ENCODE measurements at places on chromosomes 13 and 19.

DNA sequence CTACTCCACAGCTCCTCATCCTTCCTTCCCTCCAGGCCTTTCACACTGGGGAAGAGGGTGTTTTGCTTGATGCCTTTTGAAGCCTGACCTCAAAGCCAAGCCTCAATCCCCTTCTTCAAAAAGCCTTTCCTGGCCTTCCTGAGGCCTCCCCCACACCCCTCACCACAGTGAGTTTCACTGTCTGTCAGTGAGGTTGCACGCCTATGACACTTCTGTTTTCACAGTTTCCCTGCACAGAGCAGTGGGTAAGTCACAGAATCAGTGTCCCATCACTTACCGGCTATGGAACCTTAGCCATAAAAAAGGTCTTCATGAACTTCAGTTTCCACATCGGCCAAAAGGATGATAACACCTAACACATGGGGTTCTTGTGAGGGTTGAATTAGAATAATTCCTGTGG is 371.4 kb downstream of the UQCRFS1 start:
- DNase-seq: no peak

- peak; percentile 17 for DNase-seq
These were observed 72.5 kb downstream of the FREM2 start for GRCh38 chr13:38759390-38759789.

DNA sequence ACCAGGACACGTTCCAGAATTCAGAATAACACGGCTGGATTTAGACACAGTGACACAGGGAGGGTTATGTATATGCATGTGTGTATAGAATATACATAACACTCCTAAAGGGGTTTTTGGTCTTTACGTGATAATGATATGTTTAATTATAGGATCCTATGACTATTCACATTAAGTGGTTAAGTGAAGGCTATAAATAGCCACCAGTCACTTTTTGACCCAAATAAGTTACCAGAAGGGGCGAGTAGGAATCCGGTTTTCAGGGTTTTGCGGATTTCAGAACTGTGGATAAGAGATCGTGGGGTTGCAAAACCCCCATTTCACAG is 6.9 kb downstream of the ANGPTL6 start:
- no peak for DNase-seq

GRCh38 chr13:30905932-30906383 is at the start of gene MEDAG:
Gene MEDAG (plus strand): TSS chr13:30906271. CDS start chr13:30906516, 245 bp downstream.
- DNase-seq: no peak

- peak; percentile 68 for DNase-seq
These were observed at the start of gene R3HDM4 for GRCh38 chr19:913080-913748. Gene R3HDM4 (minus strand): TSS chr19:913219. CDS start chr19:913157, 62 bp downstream.

DNA sequence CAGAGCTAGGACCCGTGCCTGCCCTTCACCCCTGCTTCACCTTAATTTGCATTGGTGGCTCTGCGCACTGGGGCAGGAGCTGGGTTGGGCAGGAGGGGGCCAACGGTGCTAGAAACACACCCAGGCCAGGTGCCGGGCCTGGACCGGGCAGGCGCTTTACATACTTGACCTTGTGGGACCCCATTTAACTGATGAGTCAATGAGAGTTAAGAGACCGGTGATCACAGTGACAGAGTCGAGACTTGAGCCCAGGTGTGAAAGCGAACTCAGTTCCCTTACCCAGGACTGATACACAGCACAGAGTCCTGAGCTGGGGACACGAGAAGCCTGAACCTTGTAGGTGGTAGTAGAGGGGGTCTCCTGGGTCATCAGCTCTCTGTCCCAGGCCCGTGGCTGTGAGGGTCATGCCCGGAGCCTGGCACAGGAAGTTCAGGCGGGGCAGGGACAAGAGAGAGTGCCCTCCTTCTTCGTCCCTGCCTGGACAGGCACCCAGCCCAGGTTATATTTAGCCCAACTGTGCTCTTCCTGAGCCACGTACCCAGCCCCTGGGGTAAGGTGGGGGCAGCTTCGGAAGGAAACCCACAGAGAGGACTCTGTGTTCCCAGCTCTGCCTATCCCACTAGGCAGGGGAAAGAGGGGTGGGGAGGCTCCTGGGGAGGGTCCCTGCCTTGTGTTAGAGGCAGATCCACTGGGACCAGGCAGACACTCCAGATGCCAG is 1.9 kb downstream of the PRX start:
- no peak for DNase-seq

DNA sequence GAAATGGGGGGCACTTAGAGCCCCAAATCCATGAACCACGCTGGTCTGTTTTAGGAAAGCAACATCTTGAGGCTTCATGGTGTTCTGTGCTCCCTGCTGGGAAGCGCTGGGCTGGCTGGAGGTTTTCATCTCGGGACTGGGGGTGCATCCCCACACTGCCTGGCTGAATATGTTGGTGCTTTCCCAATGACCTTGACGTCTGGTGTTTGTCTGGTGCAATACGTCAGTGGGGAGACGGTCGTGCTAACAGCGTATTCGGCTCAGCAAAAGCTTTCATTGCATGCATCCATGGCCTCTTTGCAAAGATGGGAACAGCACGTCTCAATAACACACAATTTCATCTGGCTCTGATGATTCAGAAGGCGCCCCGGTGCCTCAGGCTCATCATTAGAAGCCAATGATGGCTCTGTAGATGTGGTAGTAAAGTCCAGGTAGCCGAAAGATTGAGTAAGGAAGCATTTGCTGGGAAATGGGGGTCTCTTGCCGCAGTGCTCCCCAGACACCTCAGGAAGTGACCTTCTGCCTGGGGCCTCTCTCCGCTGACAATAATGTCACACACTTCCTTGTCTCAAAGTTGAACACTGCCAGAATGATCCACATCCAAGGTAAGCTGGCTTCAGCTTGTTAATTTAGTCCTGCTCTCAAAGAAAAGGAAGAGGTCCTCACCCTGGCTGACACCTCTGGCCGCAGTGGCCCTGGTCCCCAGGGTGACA is 97.7 kb downstream of the ING1 start:
- no peak for DNase-seq

DNA sequence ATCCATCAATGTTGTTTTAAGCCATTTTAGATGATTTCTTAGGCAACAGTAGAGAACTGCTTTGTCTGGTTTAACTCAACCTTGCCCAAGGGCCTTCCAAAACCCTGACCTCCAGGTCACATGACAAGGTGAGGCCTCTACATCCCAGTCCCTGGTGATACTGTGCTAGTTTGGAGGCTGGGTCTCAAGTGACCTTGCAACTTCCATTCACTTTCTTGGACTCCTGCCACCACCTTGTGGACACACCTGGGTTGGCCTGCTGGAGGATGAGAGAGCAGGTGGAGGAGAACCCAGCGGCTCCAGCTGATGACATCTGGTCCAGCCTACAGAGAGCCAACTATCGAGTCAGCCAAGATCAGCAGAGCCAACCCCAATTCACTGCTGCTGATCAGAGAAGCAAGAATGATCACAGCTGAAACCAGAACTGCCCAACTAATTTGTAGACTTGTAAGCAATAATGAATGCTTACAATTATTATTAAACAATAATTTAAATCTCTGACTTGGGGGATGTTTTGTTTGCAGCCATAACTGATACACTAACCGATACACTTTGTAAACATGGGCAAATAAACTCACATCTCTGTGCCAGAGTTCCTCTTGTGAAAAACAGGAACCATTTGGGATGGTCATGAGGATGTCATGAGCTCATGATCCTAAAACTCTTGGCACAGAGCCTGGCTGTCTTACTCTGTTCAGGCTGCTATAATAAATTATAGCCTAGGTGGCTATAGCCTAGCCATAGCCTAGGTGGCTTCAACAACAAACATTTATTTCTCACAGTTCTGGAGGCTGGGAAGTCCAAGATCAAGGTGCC is 11.5 kb downstream of the FAM187B start:
- DNase-seq: peak; percentile 62

DNA sequence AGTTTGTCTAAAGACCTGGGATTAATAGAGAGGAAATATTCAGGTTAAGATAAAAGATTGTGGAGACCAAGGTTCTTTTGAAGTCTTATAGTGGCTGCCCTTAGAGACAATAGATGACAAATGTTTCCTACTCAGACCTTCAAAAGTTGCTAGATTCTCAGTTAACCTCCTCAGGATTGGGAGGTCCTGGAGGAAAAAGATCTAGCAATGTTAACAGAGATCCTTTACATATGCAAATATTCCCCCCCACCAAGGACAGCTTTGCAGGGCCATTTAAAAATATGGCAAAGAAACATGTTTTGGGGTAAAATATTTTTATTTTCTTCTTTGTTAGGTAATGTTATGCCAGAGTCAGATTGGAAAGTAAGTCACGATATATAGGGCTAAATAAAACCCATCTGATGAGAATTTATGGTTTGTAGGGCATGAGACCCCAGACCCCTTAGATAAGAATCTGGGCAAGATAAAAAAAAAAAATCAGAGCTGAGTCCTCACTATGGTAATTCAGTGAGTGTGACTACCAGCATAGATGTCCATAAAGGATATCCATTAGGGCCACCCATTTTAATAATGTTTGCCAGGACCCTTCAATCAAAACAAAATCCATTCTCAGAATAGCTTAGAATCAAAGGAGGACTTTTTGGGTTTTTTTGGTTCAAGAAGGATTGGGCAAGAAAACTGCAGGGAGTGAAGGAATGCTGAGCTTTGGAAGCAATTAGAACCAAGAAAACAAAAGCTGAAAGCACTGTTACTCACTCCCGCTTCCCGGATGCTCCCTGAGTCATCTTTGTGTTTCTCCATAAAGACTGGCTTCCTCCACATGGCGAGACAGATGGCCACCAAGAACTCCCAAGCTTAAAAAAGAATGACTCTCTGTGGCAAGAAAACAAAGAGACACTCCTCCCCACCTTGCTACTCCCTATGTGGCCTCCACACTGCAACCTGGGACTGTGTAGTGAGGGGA is 28.2 kb downstream of the VSTM1 start:
- DNase-seq: no peak

- DNase-seq: no peak
These were observed 24.4 kb downstream of the IL17D start for GRCh38 chr13:20727856-20728255.

DNA sequence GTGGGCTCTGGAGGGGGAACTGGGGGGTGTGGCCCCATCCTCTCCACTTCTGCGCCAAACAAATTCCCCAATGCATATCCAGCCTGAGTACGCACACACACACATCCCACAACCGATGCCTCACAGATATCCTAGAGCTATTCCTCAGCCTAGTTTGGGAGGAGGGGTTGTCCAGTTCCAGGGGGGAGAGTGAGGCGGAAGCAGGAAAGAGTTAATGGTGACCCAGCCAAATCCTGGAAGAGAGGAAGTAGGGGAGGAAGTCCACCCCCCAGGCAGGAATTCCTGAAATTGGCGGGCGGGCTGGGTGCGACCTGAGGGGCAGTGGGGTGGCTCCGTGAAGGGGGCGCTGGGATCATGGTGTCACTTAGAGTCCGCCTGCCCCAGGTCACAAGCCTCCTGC is 897 bp downstream of the GPR4 start:
- no peak for DNase-seq

DNA sequence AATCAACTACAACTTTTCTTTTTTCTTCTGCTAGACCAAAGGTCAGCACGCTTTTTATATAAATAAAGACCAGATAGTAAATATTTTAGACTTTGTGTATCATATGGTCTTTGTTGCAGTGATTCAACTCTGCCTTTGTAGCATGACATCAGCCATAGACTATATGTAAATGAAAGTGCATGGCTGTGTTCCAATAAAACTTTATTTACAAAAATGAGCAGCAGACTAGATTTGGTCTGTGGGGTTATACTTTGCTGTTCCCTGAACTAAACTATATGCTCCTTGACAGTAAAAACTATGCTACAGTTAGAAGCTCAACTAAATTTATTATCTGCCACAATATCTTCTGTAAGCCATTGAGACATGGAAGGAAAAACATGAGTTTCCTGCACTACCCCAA is 100.0 kb downstream of the RNASEH2B start:
- no peak for DNase-seq

DNA sequence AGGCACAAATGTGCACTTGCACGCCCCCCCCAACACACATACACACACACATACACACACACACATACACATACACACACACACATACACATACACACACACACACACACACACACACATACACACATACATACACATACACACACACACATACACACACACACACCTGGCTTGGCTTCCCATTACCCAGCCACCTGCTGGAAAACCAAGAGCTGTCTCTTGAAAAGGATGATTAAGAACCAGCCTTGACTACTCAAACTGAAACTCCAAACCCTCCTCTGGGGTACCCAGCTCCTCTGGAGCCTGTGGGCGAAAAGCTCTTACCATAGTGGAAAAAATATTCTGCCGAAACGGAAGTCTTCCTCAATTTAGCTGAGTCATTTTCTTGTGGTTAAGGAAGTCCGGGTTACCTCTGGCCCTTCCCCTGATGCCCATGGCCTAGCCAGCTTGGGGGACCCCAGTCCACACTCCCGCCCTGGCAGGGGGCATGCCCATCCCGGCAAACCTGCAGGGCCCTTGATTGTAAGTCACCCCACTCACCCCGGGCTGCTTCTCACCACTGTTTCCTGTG is 21.9 kb downstream of the CEBPA start:
- DNase-seq: no peak

GRCh38 chr13:26664286-26664685 is 96.3 kb downstream of the GPR12 start:
- no peak for DNase-seq

DNA sequence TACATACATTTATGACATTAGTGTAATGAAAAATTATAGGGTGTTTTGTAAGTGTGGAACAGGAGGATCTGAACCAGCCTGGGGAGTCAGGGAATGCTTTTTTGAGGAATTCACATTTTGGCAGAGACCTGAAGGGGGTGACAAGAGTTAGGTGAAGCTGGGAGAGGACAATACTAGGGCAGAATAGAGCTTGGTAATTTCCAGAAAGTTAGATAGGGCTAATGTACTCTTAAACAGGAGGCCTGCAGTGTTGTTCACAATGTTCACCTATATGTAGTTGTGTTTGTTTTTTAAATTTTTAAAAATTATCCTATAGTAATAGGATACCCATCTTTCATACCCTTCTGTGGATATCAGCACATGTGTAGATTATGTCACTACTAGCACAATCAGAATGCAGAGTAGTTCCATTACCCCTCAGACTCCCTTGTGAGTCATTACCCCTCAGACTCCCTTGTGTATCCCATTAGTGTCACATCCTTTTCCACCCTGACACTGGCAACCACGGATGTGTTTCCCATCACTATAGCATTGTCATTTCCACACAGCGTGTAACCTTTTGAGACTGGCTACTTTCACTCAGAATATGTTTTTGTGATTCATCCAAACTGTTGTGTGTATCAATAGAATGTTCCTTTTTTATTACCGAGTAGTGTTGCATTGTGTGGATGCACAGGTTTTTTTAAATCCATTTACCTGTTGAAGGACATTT is 43.1 kb downstream of the PCCA start:
- peak; percentile 9 for DNase-seq

Measured in OCI-M1 (cell line).